ENCODE measurements at places on chromosomes 3 and 15.

DNA sequence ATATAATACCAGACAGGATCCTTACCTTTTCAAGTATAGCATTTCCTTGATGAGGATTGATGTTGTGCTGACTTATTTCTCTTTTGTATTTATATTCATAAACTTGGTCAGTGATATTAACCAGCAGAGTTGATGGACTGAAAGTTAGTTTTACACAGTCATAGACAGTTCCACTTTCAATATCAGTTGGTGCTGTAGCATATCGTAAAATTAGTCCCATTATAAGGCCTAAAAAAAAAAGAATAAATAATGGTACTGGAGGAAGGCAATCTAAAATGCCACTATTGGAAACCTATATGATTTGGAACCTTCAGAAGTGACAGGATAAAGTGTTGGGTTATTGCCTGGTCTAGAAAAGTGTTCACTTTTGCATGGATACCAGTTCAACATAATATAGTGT lies 16.3 kb downstream of the SLC9A9 start:
- no peak for DNase-seq

- no peak for DNase-seq
Observed at GRCh38 chr15:82916161-82916952, 36.2 kb downstream of the HOMER2 start.

GRCh38 chr15:80403712-80404056 lies 498 bp upstream of the ARNT2 start:
- no peak for DNase-seq

- DNase-seq: no peak
Observed at GRCh38 chr3:186828340-186828739, 14.2 kb upstream of the ADIPOQ start.

Measured in RWPE2 (cell line).